ENCODE measurements at places on chromosomes 16 and 17.

- no peak for DNase-seq
Measured at GRCh38 chr16:53022374-53022773, 30.3 kb downstream of the CHD9NB start.

- DNase-seq, result no peak
Measured at GRCh38 chr17:6072157-6072556, 2.0 kb downstream of the WSCD1 start.

- DNase-seq, result no peak
Measured at GRCh38 chr17:63573634-63574033, 23.4 kb downstream of the DCAF7 start.

DNA sequence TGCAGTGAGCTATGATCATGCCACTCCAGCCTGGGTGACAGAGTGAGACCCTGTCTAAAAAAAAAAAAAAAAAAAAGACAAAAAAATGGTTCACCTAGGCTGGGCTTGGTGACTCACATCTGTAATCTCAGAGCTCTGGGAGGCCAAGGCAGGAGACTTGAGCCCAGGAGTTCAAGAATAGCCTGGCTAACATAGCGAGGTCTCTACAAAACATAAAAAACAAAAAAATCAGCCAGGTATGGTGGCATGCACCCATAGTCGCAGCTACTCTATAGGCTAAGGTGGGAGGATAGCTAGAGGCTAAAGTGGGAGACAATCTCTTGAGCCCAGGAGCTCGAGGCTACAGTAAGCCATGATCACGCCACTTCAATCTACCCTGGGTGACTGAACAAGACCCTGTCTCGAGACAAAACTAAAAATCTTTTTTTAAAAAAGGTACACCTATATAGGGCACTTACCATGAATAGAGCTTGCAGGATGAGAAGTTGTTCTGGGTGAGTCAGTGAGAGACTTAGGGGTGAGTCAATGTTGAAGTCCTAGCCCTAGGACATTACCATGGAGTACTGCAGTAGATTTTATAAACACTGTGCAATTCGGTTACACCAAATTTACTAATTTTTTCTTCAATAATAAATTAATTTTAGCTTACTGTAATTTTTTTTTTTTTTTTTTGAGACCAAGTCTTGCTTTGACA is 19.0 kb downstream of the USP32 start:
- peak; percentile 78 for DNase-seq

DNA sequence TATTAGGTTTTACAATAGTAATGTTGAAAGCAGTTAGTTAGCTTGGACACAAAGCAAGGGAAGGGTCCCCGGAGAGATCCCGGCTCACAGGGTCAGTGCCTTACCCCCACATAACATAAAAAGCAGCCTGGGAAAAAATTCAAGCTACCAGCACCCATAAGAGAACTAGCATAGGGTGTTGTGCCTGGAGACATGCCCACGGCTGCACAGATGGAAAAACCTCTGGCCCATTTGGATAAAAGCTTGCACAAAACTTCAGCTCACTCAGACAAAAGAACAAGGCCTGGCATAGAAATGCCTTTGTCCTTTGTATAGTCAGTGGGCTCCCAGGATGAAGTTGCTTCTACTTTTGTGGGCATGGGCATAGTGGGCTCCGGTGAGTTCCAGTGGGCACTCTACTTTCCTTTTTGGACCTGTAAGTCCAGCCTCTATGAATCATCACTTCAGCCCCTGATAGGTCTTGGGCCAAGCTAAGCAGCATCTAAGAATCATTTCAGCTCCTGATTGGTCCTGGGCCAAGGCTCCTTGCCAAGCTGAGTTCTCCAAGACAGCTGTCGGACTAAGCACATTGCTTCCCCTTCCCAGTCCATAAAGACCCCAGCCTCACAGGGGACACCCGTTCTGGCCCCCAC is 1.3 kb upstream of the RDM1 start:
- no peak for DNase-seq

DNA sequence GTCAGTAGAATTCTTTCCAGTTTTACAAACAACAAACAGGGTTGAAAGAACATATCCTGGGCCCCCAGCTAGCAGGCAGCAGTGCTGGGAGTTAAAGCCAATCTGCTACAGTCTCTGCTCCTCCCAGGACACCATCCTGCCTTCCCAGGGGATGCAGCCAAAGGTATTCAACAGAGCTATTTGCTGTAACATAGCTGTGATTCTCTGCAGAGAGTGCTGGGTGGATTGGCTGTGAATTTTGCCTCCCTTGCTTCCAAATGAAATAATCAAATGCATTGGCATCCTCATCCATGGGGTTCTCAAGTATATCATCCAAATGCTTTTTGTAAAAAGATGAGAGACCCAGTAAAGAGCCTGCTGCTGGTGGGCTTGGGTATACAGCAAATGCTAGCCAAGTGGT is 124.3 kb downstream of the NPIPB5 start:
- DNase-seq, result no peak
